ENCODE measurements at places on chromosomes 12 and 14.

GRCh38 chr14:96735526-96735925, 61.7 kb upstream of the VRK1 start:
- no peak for DNase-seq

GRCh38 chr14:50974118-50974517, 29.8 kb upstream of the PYGL start:
- DNase-seq: no peak

GRCh38 chr14:68805414-68805813, 12.5 kb upstream of the ZFP36L1 start:
- no peak for DNase-seq

- no peak for DNase-seq
These were observed 96.2 kb upstream of the BMP4 start for GRCh38 chr14:54052696-54053385.

DNA sequence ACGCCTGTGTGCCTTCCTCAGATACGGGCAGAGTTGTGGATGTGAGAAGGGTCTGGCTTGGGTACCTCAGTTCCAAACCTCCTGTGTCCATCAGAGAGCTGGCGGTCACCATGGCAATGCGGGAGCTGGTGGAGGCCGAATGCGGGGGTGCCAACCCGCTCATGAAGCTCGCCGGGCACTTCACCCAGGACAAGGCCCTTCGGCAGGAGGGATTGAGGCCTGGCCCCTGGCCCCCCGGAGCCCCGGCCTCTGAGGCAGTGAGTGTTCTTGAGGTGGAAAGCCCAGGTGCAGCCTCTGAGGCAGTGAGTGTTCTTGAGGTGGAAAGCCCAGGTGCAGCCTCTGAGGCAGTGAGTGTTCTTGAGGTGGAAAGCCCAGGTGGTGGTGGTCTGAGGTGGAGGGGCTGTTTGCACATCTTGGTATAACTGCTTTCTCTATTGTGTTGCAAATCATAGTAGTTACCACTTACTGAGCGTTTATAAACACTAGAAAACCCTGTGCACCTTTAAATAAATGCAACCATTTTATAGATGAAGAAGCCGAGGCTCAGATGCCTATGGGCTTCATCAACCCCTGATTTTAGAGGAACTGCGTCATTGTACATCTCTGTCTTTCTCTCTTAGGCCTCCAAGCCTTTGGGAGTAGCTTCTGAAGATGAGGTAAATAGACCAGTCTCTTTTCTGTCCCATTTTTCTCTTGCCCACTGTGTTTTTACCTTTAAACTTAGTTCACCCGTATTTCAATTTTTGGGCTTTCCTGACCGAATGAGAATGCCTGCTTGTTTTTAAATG, 976 bp downstream of the PEX5 start:
- no peak for DNase-seq

DNA sequence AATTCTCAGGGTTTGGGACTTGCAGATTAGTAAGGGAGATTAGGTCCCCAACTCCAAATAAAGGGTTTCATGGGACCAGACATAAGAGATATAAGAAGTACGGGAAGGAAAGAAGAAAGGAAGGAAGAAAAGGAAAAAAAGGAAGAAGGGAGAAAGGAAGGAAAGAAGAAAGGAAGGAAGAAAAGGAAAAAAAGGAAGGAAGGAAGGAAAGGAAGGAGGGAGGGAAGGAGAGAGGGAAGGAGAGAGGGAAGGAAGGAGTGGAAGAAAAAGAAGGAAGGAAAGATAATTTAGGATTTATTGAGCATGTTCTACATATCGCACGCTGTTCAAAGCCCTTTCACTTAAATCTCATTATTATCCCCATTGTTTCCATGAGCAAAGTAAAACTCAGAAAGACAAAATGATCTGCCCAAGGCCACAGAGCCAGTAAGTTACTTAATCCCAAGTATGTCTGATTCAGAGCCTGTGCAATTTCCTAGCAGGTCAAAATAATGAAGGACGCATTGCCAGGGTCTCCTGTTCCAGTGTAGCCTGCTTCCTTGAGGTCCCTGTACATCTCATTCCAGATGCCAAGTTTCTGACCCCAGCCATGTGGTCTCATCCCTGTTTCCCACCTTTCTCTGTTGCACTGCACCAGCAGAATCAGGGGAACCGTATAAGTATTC, 3.9 kb upstream of the HDAC7 start:
- DNase-seq: no peak

DNA sequence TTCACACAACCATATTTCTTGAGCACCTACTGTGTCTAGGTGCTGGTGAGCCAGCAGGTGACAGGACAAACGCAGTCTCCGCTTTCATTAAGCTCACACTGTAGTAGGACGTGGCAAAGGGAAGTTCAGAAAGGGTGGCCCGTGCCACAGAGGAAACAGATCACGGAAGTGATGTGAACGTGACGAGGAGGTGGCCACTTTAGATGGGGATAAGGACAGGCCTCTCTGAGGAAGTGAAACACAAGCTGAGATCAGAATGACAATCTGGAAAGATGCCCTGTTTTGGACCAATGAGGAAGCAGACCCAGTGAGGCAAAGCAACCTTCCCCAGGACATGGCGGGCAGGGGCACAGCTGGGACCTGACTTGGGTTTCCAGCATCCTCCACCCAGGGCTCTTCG, 127.4 kb upstream of the PRMT8 start:
- DNase-seq: no peak

DNA sequence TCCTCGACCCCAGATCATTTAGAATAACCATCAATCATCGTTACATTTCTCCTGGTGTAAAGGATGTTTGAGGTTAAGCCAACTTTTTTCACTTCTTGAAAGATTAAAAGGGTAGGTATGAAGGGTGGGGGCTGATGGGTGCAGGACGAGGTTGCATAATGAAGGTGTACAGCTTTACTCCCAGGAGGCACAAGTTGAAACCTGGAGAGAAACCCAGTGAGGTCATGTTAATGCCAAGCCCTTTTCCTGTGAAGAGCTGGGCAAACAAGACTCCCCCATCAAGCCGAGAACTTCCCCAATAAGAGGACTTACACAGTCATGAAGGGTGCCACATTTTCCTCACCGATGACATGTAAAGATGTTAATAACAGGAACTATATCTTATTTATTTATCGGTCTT, 84.3 kb downstream of the FZD10 start:
- no peak for DNase-seq

DNA sequence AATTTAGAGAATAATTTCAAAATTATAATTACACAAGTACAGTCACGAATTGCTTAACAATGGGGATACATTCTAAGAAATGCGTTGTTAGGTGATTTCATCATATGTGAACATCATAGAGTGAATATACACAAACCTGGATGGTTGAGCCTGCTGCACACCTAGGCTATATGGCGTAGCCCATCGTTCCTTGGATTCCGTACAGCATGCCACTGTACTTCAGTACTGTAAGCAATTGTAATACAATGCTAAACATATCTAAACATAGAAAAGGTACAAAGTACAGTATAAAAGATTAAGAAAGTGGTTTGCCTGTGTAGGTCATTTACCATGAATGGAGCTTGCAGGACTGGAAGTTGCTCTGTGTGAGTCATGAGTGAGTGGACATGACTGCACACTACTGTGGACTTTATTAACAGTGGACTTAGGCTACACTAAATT, 286.2 kb downstream of the CACNA1C start:
- DNase-seq: no peak

DNA sequence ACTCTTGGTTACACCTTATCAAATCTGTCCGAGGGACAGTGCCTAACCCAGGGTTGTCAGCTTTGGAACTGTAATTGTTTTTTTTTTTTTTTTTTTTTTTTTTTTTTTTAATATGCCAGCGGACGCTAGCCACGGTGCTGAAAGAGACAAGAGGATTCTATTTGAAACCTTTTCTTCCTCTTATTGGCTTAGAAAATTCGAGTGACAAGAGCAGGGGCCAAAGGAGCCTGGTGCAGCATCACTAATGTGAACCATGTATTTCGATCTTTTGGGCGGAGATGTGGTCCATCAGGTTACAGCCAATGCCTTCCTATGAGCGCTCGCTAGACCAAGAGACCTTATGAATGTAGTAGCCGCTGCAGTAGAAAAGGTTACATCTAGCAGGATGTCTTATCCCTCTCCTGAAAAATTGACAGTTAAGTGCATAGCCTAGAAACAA, 922 bp downstream of the PTPRR start:
- DNase-seq: no peak

DNA sequence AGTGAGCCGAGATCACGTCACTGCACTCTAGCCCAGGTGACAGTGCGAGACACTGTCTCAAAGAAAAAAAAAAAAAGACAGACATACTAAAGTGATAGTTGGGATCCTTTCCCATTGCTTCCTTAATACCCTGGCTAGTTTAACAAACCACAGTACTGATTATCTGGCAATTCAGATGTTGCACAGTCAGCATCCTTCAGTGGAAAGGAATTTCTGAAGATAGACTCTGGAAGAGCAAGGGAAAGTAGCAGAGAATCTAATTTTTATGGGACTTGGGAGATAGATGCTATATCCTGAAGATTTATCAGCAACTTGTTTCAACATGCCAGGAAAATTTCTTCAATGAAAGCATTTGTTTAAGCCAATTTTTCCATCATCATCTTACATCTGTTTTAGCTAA, 6.5 kb upstream of the PPFIBP1 start:
- DNase-seq: no peak

- no peak for DNase-seq
These were observed 27.0 kb downstream of the RHOF start for GRCh38 chr12:121766290-121767039.

GRCh38 chr12:121649819-121650353, 19.6 kb downstream of the MORN3 start:
- no peak for DNase-seq

DNA sequence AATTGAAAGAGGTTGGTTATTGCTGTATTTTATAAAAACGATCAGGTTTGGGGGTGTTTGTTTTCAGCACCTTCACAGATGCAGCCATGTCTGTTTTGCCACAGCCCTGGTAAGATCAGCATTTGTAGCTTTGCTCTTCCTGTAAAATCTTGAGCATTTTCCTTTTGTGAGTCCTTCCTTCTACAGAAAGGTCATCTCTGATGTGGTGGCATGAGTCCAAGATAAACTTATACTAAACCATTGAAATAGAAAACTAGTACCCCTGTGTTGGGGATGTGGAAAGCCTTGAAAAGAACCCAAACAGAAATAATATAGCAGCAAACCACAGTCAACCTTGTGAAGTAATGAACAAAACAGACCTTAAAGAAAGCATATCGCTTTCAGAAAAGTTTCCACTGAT, 85.5 kb downstream of the TGFB3 start:
- no peak for DNase-seq

- DNase-seq: no peak
These were observed 6.2 kb upstream of the SYCP3 start for GRCh38 chr12:101745481-101745880.

- no peak for DNase-seq
These were observed 18.1 kb downstream of the CAMKK2 start for GRCh38 chr12:121278169-121279070.

DNA sequence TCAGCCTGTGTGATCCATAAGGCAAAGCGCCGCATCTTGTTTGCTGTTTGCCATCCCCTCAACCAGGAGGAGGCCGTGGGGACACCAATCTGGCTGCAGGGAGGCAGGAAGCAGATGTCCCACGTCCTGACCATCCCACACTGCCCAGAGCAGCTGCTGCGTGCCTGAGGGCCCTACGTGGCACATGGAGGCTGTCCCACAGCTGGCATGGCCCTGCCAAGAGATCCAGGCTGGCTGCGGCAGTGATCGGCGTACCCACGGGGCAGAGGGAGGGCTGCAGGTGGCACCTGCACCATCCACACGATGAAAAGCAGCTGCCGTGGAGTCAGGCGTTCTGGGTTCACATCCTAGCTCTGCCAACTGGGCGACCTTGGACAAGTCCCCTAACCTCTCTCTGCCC, 42.0 kb downstream of the NCOR2 start:
- no peak for DNase-seq

DNA sequence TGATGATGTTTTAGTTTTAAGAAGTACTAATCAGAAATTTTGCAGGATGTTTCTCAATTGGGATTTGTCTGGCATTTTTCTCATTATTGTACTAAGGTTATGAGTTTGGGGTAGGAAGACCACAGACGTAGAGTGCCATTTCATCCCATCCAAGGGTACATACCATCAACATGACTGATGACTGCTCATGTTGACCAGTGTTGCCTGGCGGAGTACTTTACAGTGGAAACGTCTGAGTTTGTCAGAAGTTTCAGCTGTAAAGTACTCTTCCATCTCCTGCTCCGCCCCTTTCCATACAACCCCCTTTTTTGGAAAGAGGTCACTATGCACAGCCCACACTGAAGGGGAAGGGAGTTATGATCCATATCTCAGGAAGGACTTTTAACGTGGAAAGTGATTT, 74.2 kb downstream of the RCOR1 start:
- DNase-seq: no peak

DNA sequence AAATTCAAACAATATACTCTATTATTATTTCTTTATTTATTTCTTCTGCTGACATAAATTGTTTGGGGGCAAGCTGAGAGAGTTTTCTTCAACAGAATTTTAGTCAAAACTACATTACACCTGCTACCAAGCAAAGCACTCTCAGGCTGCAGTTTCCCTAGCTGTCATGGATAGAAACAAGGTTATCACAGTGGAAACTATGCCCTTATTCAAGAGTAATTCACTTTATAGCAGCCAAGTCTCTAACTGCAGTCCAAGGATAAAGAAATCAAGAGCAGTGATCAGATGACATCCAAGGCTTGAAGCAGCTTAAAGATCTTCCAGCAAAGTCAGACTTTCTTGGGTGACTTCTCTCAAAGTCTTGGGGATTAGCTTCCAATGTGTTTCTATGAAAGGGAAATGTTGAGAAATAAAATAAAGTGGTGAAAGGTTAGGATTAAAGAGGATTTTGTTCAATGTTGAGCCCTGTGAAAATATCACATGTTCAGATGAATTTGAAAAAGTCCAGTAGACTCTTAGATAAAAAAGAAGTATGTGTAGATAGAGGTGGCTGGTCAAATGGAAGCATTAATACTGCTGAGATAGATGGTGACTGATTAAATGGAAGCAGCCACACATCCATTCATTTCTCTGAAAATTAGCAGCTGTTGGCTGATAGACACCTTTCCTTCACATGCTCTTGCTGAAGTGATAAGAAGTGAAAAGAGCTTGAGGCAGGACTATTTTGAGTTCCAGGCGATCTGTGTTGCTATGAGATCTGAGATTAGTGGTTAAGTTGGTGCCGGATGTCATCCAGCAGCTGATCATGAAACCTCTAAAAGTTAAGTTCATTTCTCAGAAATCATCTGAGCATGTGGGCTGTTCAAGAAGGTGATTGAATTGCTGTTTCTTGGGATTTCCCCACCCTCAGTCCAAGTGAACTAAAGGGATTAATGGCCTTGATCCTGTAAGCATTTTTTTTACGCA, 257.8 kb upstream of the BTG1 start:
- no peak for DNase-seq

- no peak for DNase-seq
These were observed 804.5 kb downstream of the NRXN3 start for GRCh38 chr14:78974691-78975090.

DNA sequence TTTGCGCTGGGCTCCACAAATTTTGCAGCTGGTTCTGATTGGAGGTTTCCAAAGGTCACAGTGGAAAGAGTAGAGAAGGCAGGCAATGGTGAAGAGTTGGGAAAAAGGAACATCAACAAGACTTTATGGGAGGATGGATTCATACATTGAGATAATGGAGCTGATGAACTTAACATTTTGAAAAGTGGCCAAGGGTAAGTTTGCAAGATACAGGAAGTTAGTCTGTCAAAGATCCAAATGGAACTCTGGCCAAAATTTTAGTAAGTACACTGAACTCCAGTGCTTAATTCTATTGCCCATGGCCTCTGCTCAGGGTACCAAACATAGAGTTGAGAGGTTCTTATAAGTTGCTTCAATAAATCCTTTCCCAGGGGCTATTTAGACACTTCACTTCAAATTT, 15.6 kb downstream of the CCER1 start:
- no peak for DNase-seq

GRCh38 chr12:65025136-65025535, 96.0 kb downstream of the WIF1 start:
- DNase-seq: no peak

Data from stimulated activated CD4-positive, alpha-beta T cell treated with anti-CD3 and anti-CD28 coated beads, Interleukin-1b, Interleukin-23, amount 100 ng/mL, for 24 hours (primary cell).